ENCODE measurements at places on chromosomes 16 and 17. TPM values are rescaled to one million over a fixed set of nuclear protein-coding genes. Genes with fewer than 3 reads are reported as not detected.

Gene CCL8
- total RNA-seq = not detected

Gene DNAI2
- total RNA-seq = 4.1 TPM

Gene ZNF785
- 8.5 TPM for total RNA-seq

Gene GJD3
- total RNA-seq = not detected

Gene CRYBA1
- not detected for total RNA-seq

Gene C17orf50
- not detected for total RNA-seq

DNA sequence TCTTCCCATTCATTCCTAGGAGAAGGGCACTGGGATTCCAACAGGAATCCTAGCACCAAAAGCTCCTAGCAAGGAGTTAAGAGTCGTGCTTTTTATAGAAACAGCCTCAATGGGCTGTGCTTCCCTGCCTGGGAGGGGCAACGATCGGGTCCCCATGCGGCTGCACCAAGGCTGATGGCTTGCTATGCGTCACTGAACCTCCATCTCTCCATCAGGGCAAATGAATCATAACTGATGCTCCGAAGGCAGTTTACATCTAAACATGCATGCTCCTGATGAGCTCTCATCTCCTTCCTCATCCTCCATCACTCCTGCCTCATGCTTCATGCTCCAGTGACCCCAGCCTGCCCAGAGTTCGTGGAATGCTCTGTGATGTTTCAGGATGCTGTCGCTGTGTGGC, 270.5 kb downstream of the FOXL1 start:
- DNase-seq = no peak

DNA sequence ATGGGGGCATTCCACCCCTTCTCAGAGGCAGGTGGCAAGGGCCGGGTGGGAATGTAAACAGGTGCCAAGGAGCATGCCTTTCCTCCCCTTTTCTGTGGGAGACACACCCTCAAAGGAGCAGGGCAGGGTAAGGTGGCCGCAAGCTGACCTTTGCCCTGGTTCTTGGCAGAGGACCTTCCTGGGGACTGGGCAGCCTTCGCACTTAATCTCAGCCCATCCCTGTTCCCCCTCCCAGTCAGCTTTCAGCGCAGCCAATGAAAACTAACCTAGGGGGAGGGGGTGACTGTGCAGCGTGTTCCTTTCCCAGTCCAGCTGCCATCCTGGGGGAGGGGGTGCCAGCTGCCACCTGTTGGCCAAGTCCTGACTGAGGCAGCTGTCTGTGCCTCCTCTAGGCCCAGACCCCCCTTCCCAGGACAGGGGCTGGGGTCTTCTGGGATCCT, 2.8 kb downstream of the TRAF4 start:
- DNase-seq = no peak

DNA sequence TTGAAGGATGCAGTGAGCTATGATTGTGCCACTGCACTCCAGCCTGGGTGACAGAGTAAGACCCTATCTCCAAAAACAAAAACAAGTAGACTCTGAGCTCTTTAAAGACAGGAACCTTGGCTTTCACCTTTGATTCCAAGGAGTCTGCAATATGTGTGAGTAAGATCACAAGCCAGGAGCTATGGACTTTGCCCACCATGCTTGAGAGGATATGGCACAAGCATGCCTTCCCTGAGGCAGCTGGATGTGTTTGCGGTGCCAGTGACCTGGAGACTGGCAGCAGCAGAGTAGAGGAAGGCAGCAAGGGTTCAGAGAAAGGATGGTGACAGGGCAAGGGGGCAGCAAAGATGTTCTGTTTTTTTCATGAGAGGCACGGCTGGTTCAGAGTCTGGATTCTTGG, 14.5 kb upstream of the PRKCA start:
- no peak for DNase-seq

DNA sequence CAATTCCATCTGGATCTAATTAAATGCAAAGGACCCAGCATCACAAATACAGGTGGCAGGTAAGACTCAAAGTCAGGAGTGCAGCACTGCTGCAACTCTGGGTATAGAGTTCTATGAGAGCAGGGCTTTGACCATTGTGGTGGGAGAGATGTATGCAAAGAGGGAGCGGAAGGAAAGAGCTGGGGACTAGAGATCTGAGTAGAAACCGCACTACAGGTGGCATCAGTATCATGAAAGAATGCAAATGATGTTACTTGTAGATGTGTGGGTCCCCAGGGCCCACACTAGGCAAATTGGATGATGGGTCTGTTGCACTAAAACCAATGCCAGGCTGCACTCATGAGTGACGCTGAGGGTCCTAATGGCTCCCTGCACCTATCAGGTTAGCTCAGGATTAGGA, 287.1 kb upstream of the ASIC2 start:
- DNase-seq = no peak

- DNase-seq = no peak
Observed at GRCh38 chr17:5809580-5810188, 225.4 kb upstream of the NLRP1 start.

DNA sequence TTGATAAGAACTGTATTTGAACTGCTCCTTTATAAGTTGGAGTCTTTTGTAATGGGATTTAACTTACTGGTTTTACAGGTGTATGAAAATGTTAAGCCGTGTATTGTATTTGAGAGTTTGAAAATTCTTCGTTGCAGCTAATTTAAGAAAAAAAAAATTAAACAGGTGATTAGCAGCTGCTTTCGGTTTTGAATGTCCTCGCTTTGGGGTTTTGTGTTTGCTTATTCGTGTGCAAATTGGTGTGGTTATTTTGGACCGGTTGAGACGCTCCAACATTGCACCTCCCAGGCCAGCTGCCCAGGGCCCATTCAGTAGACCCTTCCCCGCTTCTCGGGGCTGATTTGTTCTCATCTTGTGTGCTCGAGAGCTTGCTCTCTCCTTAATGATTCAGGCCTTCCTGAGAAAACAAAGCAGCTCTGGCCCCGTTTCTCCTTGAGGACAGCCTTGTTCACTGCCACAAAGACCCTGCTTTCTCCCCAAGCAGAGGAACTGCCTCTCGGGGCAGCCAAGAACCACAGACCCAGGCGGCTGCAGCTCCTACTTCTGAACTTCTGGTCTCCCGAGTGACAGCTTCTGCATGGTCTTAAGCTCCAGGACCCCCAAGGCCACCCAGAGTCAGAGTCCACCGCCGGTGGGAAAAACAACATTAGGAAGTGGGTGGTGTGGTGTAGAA, 100.5 kb downstream of the MSI2 start:
- DNase-seq = no peak

DNA sequence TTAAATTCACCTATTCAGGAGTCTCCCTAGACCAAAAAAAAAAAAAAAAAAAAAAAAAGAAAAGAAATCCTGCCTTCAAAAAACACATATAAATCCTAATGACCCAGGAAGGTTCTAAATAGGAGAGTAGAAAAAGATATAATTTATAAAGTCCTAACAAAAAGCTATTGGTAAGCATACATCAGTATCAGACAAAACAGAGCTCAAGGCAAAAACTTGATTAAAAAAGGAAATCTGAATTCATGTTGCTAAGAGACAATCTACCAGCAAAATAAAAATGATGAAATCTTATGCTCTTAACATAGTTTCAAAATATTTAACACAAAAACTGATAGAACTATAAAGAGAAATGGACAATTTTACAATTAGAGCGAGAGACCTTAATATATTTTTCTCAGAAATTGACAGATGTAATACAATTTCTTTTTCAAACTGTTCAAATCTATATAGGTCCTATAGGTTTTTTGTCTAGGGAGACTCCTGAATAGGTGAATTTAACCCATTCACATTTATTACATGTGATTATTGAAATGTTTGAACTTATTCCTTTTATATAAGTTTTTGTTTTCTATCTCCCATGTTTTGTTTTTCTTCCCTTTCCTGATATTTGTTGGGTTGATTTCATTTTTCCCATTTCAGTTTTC, 57.0 kb downstream of the NT5M start:
- DNase-seq = no peak

DNA sequence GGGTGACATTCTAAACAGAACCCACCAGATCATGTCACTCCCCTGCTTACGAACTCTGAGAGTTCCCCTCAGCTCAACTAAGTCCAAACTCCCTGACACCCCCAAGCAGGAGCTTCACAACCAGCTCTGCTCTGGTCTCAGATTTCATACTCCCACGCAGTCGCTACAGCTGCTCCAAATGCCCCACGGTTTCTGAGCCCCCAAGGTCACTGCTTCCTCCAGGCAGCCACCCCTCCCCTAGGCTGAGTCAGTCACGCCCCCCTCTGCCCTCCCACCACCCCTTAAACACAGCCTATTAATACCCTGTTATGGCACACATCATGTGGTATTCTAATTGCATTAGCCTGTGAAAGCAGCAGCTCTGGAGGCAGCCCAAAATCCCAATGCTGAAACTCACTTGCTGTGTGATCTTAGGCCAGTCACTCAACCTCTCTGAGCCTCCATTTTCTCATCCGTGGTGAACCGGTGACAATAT, 51.5 kb downstream of the GSG1L start:
- DNase-seq = no peak

- no peak for DNase-seq
Observed at GRCh38 chr17:75061618-75062017, 14.6 kb downstream of the KCTD2 start.

GRCh38 chr16:68843482-68844210, at the start of gene TANGO6:
Gene TANGO6, plus strand, starts transcription at chr16:68843531. Its CDS starts 87 bp downstream, at chr16:68843618.
- DNase-seq = peak; percentile 85

DNA sequence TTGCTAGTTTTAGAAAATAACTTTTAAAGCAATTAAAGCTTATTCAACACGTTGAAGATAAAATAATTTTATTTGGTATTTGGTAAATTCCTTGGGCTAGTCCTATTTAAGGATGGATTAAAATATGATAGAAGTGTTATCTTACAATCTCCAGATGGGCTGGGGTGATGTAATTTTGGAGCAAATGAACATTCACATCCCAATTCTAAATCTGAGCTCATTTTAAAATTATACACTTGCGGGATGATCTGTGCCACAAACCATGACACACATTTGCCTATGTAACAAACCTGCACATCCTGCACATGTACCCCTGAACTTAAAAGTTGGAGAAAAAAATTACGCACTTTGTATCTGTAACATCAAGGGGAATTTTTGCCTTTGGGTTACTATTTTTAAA, 31.5 kb downstream of the NLK start:
- DNase-seq = no peak

GRCh38 chr16:85731179-85731578, 19.7 kb downstream of the C16orf74 start:
- DNase-seq = no peak

DNA sequence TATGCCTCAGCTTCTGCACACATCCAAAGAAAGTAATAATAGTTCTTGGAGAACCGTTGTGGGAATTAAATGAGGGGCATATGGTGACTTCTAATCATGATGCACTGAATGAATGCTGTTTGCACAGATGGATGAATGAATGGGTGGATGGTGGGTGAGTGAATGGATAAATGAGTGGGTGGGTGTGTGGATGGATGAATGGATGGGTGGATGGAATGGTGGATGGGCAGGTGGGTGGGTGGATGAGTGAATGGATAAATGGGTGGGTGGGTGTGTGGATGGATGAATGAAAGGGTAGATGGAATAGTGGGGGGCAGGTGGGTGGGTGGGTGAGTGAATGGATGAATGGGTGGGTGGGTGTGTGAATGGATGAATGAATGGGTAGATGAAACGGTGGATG, 44.9 kb upstream of the FOXF1 start:
- no peak for DNase-seq

DNA sequence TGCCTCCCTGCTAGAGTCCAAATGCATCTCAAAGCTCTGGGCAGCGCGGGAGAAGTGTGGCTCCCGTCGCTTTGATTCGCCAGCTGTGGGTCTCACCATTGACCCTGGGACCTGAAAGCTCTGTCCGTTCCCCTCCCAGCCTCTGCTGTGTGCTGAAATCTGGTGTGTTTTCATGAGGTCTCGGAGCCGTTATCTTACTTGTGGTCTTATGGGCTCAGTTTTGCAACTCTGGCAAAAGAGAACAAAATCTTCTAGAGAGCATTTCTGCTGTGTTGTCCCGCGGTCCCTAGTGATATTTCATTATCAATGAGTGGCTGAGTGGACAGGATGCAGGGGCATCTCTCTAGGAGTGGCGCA, 13.3 kb downstream of the CRISPLD2 start:
- no peak for DNase-seq

- DNase-seq = peak; percentile 51
Observed at GRCh38 chr17:50149417-50150353, 792 bp downstream of the PPP1R9B start.

DNA sequence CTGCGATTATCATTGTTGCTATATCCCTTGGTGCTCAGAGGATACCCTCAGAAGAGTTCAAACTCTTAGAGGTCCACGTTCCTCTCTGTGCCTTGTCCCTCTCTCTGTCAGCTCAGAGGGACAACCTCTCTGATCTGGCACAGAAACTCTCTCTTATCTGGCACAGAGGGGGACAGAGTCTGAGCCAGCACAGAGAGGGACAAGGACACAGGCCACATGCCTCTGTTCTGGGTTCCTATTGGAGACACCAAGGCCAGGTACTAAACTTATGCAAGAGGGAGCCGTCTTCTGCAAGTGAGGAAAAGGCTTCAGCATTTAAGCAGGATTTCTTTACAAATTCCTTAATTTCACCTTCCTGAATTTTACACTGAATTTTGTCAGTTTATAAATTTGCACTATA, 565.2 kb downstream of the TOX3 start:
- DNase-seq = no peak

DNA sequence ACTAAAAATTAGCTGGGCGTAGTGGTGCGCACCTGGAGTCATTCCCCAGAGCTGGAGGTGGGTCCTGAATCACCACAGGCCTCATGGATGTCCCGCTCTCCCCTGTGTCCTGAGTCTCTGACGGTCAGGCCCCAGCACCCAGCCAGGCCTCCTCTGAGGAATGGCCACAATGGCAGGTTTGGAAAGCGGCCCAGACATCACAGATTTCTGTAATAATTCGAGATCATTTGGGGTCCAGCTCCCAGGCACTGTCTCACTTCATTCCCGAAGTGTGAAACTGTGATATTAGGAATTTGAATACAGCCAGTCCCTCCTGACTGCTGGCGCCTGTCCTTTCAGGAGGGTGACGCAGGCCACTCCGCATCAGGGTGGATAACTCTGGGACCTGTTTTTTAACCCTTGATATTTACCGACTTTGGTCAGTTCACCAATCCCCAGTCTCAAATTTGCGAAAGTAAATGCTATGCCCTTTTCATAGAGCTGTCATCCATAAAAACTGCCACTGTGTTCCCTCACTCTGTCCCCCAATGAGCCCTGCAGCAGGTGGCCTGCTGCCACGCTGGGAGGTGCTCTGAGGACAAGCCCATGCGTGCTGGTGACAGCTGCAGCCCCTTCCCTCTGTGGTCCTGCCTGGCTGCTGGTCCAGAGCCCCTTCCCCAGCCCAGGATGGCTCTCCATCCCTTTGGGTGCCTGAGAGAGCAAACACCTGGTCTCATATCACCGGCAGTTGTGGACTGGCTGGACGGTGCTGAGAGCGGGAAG, 28.3 kb upstream of the RPTOR start:
- DNase-seq = no peak

GRCh38 chr17:27106347-27106981, 187.4 kb upstream of the WSB1 start:
- no peak for DNase-seq

GRCh38 chr17:82447876-82448275, 2.7 kb downstream of the CYBC1 start:
- no peak for DNase-seq

- peak; percentile 92 for DNase-seq
Observed at GRCh38 chr17:29617125-29617480, 5.6 kb downstream of the CORO6 start.

GRCh38 chr16:53091466-53092211, 36.8 kb downstream of the CHD9 start:
- no peak for DNase-seq

GRCh38 chr16:11312718-11313492, 31.8 kb upstream of the PRM1 start:
- DNase-seq = no peak
